Endothelial cell of umbilical vein (primary cell): ENCODE measurements at places on chromosomes 7 and 10. TPM values are rescaled to one million over a fixed set of nuclear protein-coding genes. Genes with fewer than 3 reads are reported as not detected.

SLC18A2 gene
- not detected in 2 replicates for polyA plus RNA-seq

GRIFIN gene
- polyA plus RNA-seq = not detected in 2 replicates

- H3K4me1 ChIP-seq = peaks cover 48% of the 10 kb centered on the region
- no peaks in the 10 kb centered on the region for H3K36me3 ChIP-seq
- H3K27me3 ChIP-seq = no peaks in the 10 kb centered on the region
These were observed 20.9 kb downstream of the FOXK1 start for GRCh38 chr7:4702961-4703512.

HYCC1 gene
- 9.5 and 14.5 TPM in 2 replicates for polyA plus RNA-seq

DNA sequence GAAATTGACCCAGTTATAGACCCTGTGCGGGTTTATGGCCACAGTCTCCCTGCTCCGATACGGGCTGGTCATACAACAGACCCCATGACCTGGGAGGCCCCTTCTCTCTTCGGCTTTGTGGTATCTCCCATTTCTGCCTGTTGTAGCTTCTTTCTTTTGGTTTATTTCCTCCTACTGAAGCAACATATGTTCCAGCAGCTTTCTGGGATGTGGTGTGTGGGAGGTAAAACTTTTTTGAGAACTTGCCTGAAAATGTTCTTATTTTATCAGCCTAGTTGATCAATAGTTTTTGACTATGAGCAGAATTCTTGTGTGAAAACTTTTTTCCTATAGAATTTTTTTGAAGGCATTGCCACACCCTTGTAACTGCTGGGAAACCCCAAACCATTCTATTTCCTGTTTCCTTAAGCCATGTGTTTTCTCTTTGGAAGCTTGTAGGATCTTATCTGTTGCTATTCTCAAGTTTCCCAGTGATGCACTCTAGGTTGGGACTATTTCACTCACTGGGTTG lies 80.0 kb downstream of the DAGLB start:
- no peaks in the 10 kb centered on the region for H3K27me3 ChIP-seq
- no peak for DNase-seq
- no peaks in the 10 kb centered on the region for H3K36me3 ChIP-seq
- no peak overlapping the region for H3K27ac ChIP-seq

DNA sequence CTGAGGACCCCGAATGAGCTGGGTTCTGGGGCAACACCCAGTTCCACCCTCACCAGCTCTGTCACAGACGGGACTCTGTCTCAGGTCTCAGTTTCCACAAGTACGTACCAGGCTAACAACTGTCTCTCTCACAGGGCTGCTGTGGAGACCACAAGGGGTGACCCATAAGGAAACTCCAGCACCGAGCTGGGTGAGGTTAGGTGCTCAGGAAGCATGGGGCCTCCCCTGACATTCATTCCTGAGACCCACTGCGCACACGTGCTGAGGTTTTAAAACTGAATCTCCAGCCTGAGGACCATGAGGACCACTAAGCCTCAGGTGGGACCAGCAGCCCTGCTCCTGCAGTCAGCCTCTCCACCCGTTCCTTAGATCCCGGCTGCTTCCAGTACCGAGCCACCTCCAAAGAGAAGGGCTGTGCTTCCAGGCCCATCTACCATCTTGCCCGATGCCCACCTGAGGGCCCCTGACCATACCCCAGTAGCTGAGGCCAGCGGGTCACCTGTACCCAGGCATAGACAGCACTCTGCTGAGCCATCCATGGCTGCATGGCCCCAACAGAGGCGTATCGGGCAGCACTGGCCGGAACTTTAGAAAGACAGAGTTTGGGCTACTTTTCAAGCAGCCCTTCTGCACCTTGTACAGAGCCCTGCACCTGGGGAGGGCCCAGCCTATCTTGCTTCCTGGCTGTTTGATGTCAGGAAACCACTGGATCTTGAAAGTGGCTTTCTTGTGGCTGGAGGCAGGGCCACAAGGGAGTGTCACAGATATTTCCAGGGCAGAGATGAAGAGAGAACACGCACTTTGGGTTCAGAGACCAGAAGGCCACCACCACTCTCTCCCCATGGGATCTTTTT lies 18.7 kb downstream of the HSPA12A start:
- no peak overlapping the region for H3K27ac ChIP-seq
- H3K4me3 ChIP-seq = no peak overlapping the region
- no peaks in the 10 kb centered on the region for H3K4me1 ChIP-seq
- no peaks in the 10 kb centered on the region for H3K27me3 ChIP-seq

DNA sequence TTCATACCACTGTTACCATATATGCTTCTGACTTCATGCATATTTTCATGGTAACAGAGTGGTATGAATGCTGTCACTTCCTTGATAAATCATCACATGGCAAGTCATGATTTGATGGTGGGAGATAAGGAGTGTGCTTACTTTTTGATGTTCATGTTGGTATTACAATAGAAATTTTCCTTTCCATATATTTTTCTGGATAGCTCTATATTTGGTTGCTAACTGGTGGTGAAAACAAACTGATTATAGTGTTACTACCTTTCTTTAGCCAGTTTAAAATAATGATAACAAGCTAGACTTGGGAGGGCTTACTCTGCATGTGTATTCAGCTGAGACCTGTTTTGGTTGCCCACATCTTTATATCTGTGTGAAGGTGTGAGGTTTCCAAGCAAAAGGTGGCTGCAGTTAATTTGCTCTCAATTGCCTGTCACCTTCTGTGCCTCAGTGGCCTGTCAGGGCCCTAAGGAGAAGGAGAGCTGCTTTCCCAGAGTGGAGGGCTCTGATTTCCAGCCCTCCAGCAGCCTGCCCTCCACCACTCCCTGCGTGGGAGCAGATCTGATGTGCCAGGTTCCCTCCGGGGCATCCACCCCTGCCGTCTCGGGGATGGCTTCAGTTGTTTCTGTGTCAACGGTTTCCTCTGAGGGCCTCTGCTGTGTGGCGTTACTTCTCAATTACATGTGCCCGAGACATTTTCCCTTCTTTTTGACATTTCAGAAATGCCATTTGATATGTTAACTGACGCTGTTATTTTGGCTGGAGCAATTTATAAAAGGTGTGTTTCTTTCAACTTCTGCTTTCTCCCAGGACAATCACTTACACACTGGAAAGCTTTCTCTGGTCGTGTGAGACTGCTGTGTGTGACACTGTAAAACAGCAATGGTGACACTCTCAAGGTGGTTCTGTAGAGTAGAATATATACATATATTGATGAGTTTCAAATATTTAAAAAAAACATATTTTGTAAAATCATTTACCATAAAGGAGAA lies 107.7 kb upstream of the KLF6 start:
- H3K4me3 ChIP-seq = no peak overlapping the region
- H3K4me1 ChIP-seq = peaks cover 74% of the 10 kb centered on the region
- H3K36me3 ChIP-seq = no peaks in the 10 kb centered on the region
- DNase-seq = peak; percentile 81

PPP1R9A gene
- 0.32 and 0.50 TPM in 2 replicates for polyA plus RNA-seq

DNA sequence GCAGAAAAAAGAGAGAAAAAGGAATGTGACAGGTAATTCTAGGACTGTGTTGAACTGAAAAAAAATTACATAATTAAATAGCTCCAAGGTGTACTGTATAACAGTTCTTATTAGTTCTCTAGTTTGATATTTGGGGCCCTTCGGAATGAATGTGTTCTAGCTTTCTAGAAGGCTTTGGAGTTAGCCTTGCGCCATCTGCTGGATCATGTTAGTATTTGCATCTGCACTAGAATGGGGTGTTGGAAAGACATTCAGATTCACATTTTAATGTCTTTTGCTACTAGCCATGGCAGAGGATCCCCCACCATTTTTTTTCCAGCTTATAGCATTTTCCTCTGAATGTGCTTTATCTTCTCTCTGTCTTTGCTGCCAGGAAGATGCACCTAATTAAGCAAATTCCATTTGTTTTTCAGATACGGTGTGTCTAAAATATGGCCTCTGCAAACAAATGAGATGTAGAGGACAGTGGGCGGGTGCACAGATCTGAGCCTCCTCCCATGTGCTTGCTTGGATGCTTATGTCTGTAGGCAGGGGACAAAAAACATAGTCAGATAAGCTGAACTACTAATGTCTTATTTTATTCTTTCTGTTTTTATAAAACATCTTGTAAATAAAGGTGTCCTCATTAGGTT lies 238.5 kb downstream of the PHF14 start:
- H3K4me3 ChIP-seq = no peak overlapping the region
- H3K27ac ChIP-seq = no peak overlapping the region
- peak; percentile 63 for DNase-seq
- H3K27me3 ChIP-seq = no peaks in the 10 kb centered on the region
- no peaks in the 10 kb centered on the region for H3K36me3 ChIP-seq

PNLIPRP1 gene
- not detected in 2 replicates for polyA plus RNA-seq

- H3K4me3 ChIP-seq = no peak overlapping the region
- peaks cover 73% of the 10 kb centered on the region for H3K27me3 ChIP-seq
- peaks cover 8% of the 10 kb centered on the region for H3K4me1 ChIP-seq
- no peaks in the 10 kb centered on the region for H3K36me3 ChIP-seq
- no peak for DNase-seq
These were observed 128.2 kb downstream of the SPAG6 start for GRCh38 chr10:22473459-22473858.

DNA sequence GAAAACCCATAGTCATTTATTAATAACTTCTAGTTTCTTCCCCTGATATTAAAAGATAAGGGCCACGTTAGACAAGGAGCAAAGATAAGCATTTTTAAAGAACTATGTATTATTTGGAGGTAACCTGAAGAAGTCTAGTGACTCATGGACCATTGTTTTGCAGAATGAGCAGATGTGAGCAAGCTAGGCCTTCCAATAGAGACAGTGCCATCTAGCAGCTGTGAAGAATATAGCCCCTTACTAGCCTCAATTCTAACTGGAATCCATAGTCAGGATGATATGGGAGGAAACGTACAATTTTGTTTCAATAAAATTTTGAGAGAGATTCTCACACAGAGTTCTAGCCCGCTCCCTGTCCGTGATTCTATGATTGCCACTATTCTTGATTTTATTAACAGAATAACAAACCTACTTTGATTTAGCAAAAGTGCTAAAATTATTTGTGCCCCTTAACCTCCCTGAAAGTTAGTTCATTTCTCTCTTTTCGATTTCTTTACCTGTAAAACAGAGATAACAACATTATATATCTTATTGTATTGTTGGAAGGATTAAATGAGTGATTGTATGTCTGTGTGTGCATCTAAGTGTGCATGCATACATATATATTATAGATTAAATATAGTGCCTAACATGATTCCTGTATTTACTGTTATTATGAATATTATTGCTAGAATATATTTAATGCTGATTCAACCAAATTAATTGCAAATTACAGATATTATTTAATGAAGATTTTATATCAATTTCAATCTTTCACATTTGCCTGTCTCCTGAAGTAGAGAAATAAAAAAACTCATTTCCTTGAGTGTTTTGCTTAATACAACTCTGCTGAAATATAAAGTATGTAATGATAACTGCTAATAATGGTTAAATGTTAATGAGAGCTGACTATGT lies 22.7 kb downstream of the FAM237B start:
- no peak overlapping the region for H3K27ac ChIP-seq
- peak; percentile 66 for DNase-seq
- no peaks in the 10 kb centered on the region for H3K27me3 ChIP-seq
- no peaks in the 10 kb centered on the region for H3K4me1 ChIP-seq
- no peaks in the 10 kb centered on the region for H3K36me3 ChIP-seq

DNA sequence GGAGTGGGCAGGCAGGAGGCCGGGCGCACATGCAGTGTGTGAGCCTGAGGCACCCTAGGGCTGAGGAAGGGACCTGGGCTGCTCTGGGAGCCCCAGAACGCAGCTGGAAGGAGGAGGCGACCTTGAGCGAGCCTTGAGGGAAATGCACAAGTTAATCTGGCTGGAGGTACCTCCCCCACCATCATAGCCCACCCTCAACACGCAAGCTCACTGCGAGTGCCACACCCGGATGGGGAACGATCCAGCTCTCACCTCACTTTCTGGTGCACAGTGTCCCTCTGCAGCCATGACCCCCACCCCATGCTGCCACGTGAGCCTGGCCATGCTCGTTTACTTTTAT lies 162.4 kb upstream of the PPP2R2D start:
- no peak overlapping the region for H3K27ac ChIP-seq
- H3K36me3 ChIP-seq = no peaks in the 10 kb centered on the region
- no peak for DNase-seq
- H3K27me3 ChIP-seq = no peaks in the 10 kb centered on the region

- H3K4me3 ChIP-seq = no peak overlapping the region
- no peaks in the 10 kb centered on the region for H3K4me1 ChIP-seq
- DNase-seq = no peak
- no peak overlapping the region for H3K27ac ChIP-seq
These were observed 40.6 kb downstream of the PYROXD2 start for GRCh38 chr10:98374217-98374985.

DNA sequence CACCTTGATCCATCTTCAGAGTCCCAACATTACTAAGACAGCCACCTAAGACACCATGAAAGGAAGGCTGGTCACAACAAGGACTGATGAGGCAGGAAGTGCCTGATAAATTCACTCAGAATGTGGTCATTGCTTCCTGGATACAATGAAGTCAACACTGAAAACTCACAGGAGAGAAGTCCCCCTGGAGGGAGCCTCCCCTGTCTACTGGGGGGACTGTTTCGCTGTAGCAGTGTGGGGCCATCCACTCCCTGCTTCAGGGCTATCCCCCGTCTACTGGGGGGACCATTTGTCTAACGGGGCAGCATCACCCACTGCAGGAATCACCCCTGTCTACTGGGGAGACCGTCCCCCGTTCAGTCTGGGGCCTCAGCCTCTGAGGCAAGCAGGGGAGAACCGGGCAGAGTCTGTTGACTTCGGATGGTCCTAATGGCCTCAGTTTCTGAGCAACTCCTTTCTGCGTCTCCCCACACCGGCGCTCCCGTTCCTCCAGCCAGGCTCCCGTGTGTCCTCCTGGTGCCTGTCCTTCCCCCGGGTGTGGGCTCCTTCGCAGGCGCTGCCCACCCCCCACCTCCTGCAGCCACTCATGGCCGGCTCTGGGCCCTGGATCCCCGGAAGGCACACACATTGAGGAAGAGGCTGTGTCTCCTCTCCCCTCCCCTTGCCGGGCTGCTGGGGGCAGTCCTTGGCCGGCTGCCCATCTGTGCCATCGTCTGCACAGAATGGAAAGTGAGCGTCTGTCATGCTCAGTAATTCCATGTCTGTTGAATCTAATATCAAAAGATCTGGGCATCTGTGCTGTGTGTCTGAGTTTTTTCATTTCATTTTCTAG lies 59.9 kb upstream of the DNAJB6 start:
- H3K27ac ChIP-seq = peak overlapping the region; percentile 6
- no peaks in the 10 kb centered on the region for H3K27me3 ChIP-seq
- no peaks in the 10 kb centered on the region for H3K36me3 ChIP-seq
- DNase-seq = peak; percentile 29
- no peak overlapping the region for H3K4me3 ChIP-seq
- H3K4me1 ChIP-seq = peaks cover 19% of the 10 kb centered on the region

DNA sequence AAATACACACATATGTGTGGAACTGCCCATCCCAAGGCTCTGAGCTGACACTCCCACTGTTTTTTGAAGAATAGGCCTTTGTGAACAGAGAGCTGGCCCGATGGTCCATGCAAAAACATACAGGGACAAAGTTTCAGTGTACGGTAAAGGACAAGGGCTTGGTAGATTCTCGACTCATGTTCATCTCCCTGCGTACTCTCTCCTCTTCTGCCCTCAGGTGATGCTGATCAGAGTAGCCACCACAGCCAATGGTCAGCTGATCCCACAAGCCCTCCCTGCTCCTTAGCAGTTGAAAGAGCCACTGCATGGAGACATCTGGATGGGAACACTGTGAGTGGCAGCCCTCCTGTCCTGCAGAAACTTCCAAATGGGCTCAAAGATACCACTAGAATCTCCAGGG lies 23.1 kb upstream of the C10orf71 start:
- H3K36me3 ChIP-seq = no peaks in the 10 kb centered on the region
- no peak for DNase-seq
- H3K4me3 ChIP-seq = no peak overlapping the region
- H3K27ac ChIP-seq = no peak overlapping the region
- H3K4me1 ChIP-seq = no peaks in the 10 kb centered on the region

- H3K36me3 ChIP-seq = no peaks in the 10 kb centered on the region
- H3K27ac ChIP-seq = no peak overlapping the region
- no peak for DNase-seq
These were observed 65.4 kb downstream of the MYO3A start for GRCh38 chr10:25999295-25999981.
